ENCODE measurements at places on chromosomes 6 and 20. TPM values are rescaled to one million over a fixed set of nuclear protein-coding genes. Genes with fewer than 3 reads are reported as not detected.

Gene NPEPL1
- 44.6 TPM for total RNA-seq

Gene HLA-DQA2
- 1.4 TPM for total RNA-seq

Gene GTF2H4
- total RNA-seq, result 12.8 TPM

Gene C6orf163
- 1.8 TPM for total RNA-seq

Gene SAMD10
- 2.6 TPM for total RNA-seq

Gene BPI
- 0.67 TPM for total RNA-seq

Gene PTK6
- 9.5 TPM for total RNA-seq

Gene PRSS35
- total RNA-seq, result not detected

Gene WFDC10B
- total RNA-seq, result 1.8 TPM

Gene DOK5
- total RNA-seq, result not detected

Gene DST
- total RNA-seq, result 300 TPM

Gene SMLR1
- total RNA-seq, result not detected

Gene SLC12A5
- not detected for total RNA-seq

Gene HTR1E
- not detected for total RNA-seq

Gene OOEP
- not detected for total RNA-seq
